ENCODE measurements at places on chromosomes 16 and 17.

GRCh38 chr17:9843152-9844010 is 17.7 kb downstream of the GLP2R start:
- no peak for DNase-seq

- DNase-seq = no peak
Measured at GRCh38 chr17:31538080-31538762, 146.7 kb downstream of the RAB11FIP4 start.

GRCh38 chr16:23871924-23872323 is 36.1 kb downstream of the PRKCB start:
- DNase-seq = no peak

DNA sequence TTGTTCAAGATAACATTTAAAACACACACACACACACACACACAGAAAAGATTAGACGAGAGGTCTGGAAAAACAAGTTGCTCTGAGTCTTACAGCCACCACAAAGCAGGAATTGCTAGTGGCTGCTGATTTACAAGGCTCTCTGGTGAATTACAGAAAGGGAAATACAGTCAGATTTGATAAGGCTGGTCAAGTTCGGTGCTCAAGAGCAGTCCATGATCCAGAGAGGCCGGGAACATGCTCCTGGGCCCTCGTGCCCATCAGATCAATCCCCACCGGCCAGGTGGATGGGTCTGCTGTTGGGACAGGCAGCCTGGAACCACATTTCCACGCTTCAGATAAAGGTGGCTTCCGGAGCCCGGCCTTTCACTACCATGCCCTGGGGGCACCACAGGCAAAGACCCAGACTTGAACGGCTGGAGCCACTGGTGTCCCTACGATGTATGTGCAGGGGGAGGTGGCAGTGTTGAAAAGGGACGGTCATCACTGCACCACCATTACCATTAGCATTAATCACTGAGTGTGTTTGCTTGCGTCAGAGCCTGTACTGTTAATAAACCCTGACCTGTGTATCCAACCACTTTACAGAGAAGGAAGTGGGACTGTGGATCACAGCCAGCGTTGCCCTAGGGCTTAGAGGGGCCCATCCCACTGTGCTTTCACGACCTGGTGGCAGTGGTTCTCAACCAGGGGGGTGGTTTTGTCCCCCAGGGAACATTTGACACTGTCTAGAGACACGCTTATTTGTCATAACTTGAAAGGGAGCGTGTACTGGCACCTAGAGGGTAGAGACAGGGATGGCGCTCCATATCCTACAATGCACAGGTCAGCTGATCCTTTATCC is 95.1 kb downstream of the XYLT1 start:
- DNase-seq = no peak

GRCh38 chr17:40516581-40517285 is 15.3 kb upstream of the TNS4 start:
- peak; percentile 22 for DNase-seq

- DNase-seq = no peak
Measured at GRCh38 chr17:81460856-81461460, 51.6 kb downstream of the ACTG1 start.

DNA sequence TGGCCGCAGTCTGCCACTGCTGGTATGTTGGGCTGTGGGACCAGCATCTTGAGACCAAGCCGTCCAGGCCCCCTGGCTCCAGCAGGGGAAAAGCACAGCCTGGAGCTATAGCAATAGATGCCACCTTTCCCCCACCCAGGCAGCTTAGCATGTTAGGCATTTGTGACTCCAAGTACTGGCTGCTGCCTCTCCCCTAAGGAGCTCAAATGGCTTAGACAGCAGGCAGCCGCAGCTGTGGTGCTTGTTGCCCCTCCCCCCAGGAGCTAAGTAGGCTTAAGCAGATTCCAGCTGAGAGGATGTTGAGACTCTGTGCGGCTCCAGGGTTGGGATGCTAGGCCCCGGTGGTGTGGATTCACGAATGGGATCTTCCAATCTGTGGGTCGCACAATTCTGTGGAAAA is 88.8 kb upstream of the ANKFN1 start:
- no peak for DNase-seq

DNA sequence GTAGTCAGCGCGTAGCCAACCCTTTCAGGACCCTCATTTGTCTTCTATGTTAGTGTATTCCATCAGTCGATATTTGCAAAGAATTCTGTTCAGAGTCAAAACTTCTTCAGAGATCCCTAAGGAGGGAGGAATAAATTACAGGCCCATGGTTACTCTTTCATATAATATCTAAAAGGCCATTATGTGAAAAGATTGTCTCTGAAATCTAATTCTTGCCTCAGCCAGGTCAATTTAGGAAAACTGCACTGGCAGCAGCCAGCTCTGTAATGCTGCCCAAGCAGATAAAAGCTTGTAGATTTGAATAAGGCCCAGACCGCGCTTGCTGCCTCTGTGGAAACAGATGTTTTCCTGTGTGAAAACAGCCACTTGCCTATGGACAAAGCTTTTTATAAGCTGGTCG is 379.8 kb downstream of the CNTNAP4 start:
- DNase-seq = no peak
